CD4-positive, alpha-beta T cell (primary cell): ENCODE measurements at places on chromosomes 7 and 10. TPM values are rescaled to one million over a fixed set of nuclear protein-coding genes. Genes with fewer than 3 reads are reported as not detected.

The GIMAP7 gene
- 48.4 TPM for total RNA-seq

The AKR1C3 gene
- total RNA-seq, result 2.0 TPM

The NRCAM gene
- total RNA-seq, result 3.4 TPM

The CRHR2 gene
- not detected for total RNA-seq

The OR2A5 gene
- total RNA-seq, result not detected

The FEZF1 gene
- total RNA-seq, result not detected

The MOGAT3 gene
- not detected for total RNA-seq

The CPN1 gene
- not detected for total RNA-seq

The GRM3 gene
- total RNA-seq, result not detected

The NXPH1 gene
- not detected for total RNA-seq

The PRKG1 gene
- total RNA-seq, result 0.31 TPM

The SPDYE5 gene
- not detected for total RNA-seq

The KCND2 gene
- total RNA-seq, result not detected

The GJD4 gene
- total RNA-seq, result not detected

The SMO gene
- not detected for total RNA-seq

The NCF1 gene
- 3.9 TPM for total RNA-seq

The GARS1 gene
- 132 TPM for total RNA-seq

The PDZD7 gene
- total RNA-seq, result 3.1 TPM

The ZNF853 gene
- total RNA-seq, result 2.7 TPM

The PCLO gene
- total RNA-seq, result not detected

The TAS2R3 gene
- 0.31 TPM for total RNA-seq

The CCDC136 gene
- 4.5 TPM for total RNA-seq

The TSC22D4 gene
- 36.5 TPM for total RNA-seq

The ANXA11 gene
- 153 TPM for total RNA-seq

The C7orf33 gene
- total RNA-seq, result not detected

The MBL2 gene
- not detected for total RNA-seq

The EVX1 gene
- total RNA-seq, result 0.33 TPM

The IFIT1B gene
- total RNA-seq, result 0.11 TPM

The CHRM2 gene
- total RNA-seq, result not detected

The NUTM2B gene
- 0.34 TPM for total RNA-seq

The ATG9B gene
- total RNA-seq, result 16.8 TPM

The TUBAL3 gene
- not detected for total RNA-seq

The NPVF gene
- total RNA-seq, result not detected

The TRIM50 gene
- not detected for total RNA-seq

The CAMK2B gene
- total RNA-seq, result not detected

The TRPV6 gene
- not detected for total RNA-seq

The TLX1 gene
- total RNA-seq, result not detected

The WNT16 gene
- not detected for total RNA-seq

The OR6V1 gene
- total RNA-seq, result not detected

The EMX2 gene
- not detected for total RNA-seq

The OLAH gene
- total RNA-seq, result 0.34 TPM

The PPP1R17 gene
- total RNA-seq, result not detected

The NKX1-2 gene
- not detected for total RNA-seq

The TMEM176A gene
- total RNA-seq, result not detected

The FAM237B gene
- not detected for total RNA-seq

The FAM25A gene
- not detected for total RNA-seq

The PCDH15 gene
- not detected for total RNA-seq

The FAM171A1 gene
- 2.6 TPM for total RNA-seq

The ZNF12 gene
- 22.5 TPM for total RNA-seq

The CYP26C1 gene
- total RNA-seq, result 0.14 TPM

The MAT1A gene
- total RNA-seq, result not detected
